Fibroblast of skin of back (primary cell): ENCODE measurements at places on chromosomes 6 and 20.

GRCh38 chr20:49646126-49646525, 67.6 kb downstream of the B4GALT5 start:
- peak; percentile 66 for DNase-seq

DNA sequence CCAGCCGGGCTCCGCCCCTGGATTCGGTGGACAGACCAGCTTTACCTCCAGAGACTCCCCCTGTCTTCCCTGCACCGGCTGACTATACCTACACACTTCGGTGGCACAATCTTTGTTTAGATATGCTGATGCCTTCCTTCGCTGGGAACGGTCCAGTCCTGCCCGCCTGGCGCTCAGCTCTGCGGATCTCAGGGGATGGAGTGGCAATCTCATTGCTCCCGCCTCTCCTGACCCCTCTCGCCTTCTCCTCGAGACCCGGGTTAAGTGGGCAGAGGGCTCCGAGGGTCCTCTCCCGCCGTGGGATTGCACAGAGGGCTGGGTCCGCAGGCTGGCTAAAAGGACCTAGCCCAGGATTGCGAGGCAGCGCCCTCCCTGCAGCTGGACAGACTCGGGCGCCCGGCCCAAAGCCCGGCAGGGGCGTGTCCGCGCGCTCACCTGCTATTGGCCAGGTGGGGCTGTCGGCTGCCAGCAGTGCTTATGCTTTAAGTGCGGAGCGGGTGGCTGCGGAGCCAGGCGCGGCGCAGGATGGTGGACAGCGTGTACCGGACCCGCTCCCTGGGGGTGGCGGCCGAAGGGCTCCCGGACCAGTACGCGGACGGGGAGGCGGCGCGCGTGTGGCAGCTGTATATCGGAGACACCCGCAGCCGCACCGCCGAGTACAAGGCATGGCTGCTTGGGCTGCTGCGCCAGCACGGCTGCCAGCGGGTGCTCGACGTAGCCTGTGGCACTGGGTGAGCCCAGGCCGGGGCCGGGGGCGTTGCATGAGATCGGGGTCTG, at the start of gene GNMT:
TSS of gene GNMT (plus strand) at position 512 of the 777 bp plus-strand sequence. CDS start at position 526, 14 bp downstream.
- DNase-seq, result no peak

GRCh38 chr6:2990932-2991506, 8.7 kb upstream of the NQO2 start:
- no peak for DNase-seq

GRCh38 chr6:710601-711571, 17.9 kb upstream of the EXOC2 start:
- peak; percentile 54 for DNase-seq

GRCh38 chr6:148578489-148578814, 168.4 kb upstream of the UST start:
- no peak for DNase-seq

DNA sequence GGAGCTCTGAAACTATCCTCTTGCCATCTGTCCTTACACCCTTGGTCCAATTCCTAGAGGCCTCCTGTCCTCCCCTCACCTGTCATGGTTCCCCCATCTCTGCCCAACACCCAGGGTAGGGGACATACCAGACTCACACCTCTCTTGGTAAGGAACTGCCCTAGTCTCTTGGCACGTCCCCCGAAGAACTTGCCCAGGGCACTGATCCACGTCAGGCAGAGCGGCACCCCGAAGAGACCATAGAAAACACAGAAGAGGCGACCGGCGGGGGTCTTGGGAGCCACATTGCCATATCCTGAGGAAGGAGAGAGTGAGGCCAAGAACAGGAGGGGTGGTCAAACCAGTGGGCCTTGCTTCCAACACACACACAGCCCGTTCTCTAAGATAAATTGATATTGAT, 34.8 kb downstream of the KCNK5 start:
- no peak for DNase-seq

GRCh38 chr6:16851044-16851540, 89.8 kb upstream of the ATXN1 start:
- DNase-seq, result no peak

DNA sequence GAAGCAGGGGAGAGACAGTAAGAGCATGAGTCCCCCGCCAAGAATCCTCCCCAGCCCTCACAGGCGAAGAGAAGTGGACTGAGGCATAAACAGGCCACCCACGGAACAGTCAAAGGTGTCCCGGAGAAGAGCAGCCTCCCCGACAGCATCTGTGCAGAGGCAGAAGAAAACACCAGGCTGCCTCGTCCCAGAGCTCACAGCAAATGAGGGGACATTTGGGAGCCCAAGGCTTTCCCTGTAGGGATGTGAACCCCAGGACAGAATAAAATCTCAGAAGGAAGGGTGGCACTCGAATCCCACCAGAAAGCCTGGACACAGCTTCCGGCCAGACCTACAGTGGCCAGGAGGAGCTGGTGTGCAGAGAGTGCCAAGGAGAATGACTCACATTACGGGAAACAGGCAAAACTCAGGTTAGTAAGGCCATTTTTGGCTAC, 90.4 kb downstream of the DLL1 start:
- no peak for DNase-seq

DNA sequence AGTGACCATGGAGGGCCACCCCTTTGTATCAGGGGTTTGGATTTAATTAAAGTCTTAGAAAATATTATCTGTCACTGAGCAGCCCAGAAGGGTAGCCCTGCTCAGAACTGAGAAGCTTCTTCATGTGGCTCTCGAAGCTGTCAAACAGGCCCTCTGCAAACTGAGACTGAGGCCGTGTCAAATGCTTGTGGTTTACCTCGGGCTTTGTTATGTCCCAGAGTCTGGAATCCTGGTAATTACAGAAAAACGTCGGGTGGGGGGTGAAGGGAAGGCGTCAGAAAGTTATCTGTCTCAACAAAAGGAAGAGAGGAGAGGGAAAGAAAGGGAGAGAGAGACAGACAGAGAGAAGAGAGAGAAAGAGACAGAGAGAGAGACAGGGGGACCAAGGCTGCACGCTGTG, 200.8 kb downstream of the BMP7 start:
- DNase-seq, result peak; percentile 74
